Hematopoietic multipotent progenitor cell (in vitro differentiated cells): ENCODE measurements at places on chromosomes 13 and 19. TPM values are rescaled to one million over a fixed set of nuclear protein-coding genes. Genes with fewer than 3 reads are reported as not detected.

DNA sequence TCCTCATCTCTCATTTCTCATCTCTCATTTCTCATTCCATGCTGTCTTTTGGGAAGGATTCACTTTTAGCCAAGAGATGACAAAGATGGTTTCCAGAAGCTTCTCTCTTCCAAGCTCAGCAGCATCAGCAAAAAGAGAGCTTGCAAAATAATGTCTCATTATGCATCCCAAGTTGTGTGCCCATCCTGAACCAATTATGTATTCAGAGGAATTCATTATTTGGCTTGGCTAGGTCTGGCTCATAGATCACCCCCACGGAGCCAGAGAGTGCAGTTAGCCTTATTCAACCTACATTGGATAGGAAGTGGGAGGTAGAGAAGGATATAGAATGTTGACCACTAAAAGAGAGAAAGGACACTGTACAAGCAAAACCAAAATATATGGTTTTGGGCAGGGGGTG is 5.4 kb upstream of the OLFM2 start:
- DNase-seq: no peak

DNA sequence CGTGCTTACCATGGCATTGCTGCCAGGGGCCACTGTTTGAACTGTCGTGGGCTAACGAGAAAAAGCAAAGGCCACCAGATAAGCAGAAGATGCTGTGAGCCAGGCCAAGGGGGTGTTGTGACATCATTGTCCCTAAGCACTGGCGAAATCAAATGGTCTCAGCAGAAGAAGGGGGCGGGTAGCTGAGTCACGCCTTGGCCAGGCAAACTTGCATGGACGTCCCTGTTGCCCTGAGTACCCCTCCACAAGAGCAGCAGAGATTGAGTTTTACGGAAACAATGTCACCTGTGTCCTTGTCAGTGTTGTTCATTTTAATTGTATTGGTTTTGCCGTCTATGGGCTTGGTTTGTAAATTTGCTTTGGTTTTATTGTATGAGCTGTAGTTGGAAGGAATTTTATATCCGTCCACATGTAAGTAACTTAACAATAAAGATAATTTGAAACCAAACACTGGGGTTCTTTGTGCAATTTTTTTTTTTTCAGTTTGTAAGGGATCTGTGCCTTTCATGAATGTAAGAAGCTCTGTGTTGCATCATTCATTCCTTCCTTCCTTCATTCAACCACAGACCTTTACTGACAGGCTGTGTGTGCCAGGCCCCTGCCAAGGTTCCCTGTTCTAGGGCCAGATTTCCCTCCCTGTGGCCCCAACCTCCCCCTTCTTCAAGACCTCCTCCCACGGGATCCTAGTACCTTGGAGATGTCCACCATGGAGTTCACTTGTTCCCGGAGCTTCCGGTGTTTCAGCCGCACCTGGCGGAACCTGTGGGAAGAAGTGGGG is 12.3 kb downstream of the KCNN4 start:
- no peak for DNase-seq

OR4F17 gene
- total RNA-seq: under 0.01 TPM

ZFP30 gene
- 7.0 TPM for total RNA-seq
